Activated CD8-positive, alpha-beta T cell treated with anti-CD3 and anti-CD28 coated beads for 36 hours (primary cell): ENCODE measurements at places on chromosomes 6 and 20. TPM values are rescaled to one million over a fixed set of nuclear protein-coding genes. Genes with fewer than 3 reads are reported as not detected.
A peak's percentile ranks its signal among the peaks of the same experiment; 100 is the strongest.

The KIF13A gene
- total RNA-seq, result not detected

DNA sequence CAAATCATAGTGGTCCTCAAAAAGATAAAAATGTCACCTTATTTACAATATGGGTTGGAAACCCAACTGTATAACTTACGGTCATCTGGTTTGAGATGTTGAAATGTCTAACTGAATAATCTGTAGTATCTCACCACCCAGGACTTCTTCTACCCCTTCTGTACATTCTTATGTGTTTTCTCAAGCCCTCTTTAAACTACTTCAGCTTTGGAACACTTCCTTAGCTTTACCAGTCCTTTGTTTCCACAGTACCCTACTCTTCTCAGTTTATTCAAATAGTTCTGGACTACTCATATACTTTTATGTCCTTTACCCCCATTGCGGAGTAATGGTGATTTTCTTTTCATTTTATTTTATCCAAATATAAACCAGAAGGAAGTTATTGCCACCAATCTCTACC lies 128.6 kb upstream of the FOXO3 start:
- no peaks in the 10 kb centered on the region for H3K36me3 ChIP-seq
- H3K4me1 ChIP-seq, result peaks cover 3% of the 10 kb centered on the region
- DNase-seq, result no peak
- no peak overlapping the region for H3K4me3 ChIP-seq

GRCh38 chr6:167861424-167861823 lies 34.7 kb downstream of the AFDN start:
- peaks cover 27% of the 10 kb centered on the region for H3K27me3 ChIP-seq
- no peaks in the 10 kb centered on the region for H3K36me3 ChIP-seq
- no peak overlapping the region for H3K27ac ChIP-seq
- H3K4me3 ChIP-seq, result no peak overlapping the region

- H3K27ac ChIP-seq, result no peak overlapping the region
- peaks cover 2% of the 10 kb centered on the region for H3K27me3 ChIP-seq
- H3K36me3 ChIP-seq, result no peaks in the 10 kb centered on the region
- no peak overlapping the region for H3K4me3 ChIP-seq
- no peak for DNase-seq
Observed at GRCh38 chr6:95658886-95659285, 81.6 kb downstream of the MANEA start.

GRCh38 chr6:1715336-1715735 lies 105.6 kb downstream of the FOXC1 start:
- DNase-seq, result no peak
- no peaks in the 10 kb centered on the region for H3K4me1 ChIP-seq

The SLC35F1 gene
- total RNA-seq, result 0.09 TPM

The BPIFB1 gene
- not detected for total RNA-seq

GRCh38 chr6:130981409-130981808 lies 81.6 kb downstream of the EPB41L2 start:
- DNase-seq, result no peak
- H3K36me3 ChIP-seq, result peaks cover 7% of the 10 kb centered on the region
- H3K27ac ChIP-seq, result no peak overlapping the region
- H3K4me1 ChIP-seq, result peaks cover 13% of the 10 kb centered on the region

The BTN1A1 gene
- not detected for total RNA-seq

- peak overlapping the region; percentile 96 for H3K27ac ChIP-seq
- peaks cover 51% of the 10 kb centered on the region for H3K36me3 ChIP-seq
- H3K27me3 ChIP-seq, result peaks cover 3% of the 10 kb centered on the region
- DNase-seq, result no peak
Observed at GRCh38 chr6:30066082-30066481, 916 bp upstream of the PPP1R11 start.

The SLC17A1 gene
- total RNA-seq, result not detected

The SLC9A8 gene
- total RNA-seq, result 9.4 TPM

DNA sequence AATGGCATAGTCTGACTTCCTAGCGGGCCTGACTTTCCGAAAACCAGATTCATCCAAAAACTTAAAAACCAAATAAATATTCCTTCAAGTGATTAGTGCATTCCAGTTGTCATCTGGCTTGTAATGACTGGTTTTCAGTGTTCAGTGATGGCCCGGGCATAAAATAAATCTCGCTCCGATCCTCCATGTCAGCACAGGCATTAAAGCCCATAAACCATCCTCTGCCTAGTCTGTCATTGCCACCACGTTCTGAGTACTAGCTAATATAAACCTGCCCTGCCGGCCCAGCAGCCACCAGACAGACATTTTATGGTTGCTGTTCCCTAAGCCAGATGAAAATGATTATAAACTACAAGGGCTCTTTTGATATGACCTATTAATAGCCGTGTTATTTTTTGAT lies 232.3 kb upstream of the GMDS start:
- H3K4me3 ChIP-seq, result no peak overlapping the region
- peaks cover 3% of the 10 kb centered on the region for H3K36me3 ChIP-seq
- no peak for DNase-seq
- peaks cover 5% of the 10 kb centered on the region for H3K27me3 ChIP-seq
